Activated T-helper 2 cell treated with anti-CD3 and anti-CD28 coated beads, Interferon-gamma antibody, Interleukin-2, Interleukin-4, amounts not matched to agents 10 μg/mL and 5 μg/mL and 100 μg/mL, durations not matched to agents 14 hours and 24 hours and 36 hours (primary cell): ENCODE measurements at places on chromosomes 16 and 17.
A peak's percentile ranks its signal among the peaks of the same experiment; 100 is the strongest.

DNA sequence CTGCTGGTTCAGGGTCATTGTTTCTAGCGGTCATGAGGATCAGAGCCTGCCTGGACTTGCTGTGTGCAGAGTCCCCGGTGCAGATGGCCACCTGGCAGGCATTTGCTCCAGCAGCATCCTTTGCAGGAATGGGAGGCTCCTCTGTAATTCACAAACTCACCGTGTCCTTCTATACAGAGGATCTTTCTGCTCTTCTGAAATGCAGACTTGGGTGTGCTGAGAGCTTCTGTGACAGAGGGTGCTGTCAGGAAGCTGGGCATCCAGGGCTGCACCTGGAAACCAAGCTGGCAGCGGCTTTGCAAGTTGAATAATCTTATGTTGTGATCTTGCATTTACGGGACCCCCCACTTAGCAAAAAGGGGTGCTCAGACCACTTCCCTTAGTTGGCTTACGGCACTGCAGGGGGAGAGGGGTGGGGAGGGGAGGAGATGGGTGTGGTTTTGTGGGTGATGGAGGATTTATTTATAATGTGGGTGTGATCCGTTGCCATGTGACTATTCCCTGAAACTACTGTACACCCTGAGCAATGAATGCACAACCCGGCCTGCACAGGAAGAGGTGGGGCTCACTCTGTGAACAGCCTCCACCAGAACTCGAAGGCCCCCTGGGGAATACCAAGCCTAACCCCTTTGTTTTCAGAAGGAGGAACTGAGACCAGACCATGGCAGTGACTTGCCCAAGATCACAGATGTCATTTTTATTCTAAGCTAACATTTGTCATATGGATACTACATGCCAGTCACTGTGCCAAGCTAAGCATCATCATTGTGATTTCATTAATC, 178.3 kb downstream of the PRKCB start:
- peak overlapping the region; percentile 69 for H3K27ac ChIP-seq
- peak; percentile 47 for DNase-seq
- peaks cover 1% of the 10 kb centered on the region for H3K36me3 ChIP-seq
- no peak overlapping the region for H3K4me3 ChIP-seq

DNA sequence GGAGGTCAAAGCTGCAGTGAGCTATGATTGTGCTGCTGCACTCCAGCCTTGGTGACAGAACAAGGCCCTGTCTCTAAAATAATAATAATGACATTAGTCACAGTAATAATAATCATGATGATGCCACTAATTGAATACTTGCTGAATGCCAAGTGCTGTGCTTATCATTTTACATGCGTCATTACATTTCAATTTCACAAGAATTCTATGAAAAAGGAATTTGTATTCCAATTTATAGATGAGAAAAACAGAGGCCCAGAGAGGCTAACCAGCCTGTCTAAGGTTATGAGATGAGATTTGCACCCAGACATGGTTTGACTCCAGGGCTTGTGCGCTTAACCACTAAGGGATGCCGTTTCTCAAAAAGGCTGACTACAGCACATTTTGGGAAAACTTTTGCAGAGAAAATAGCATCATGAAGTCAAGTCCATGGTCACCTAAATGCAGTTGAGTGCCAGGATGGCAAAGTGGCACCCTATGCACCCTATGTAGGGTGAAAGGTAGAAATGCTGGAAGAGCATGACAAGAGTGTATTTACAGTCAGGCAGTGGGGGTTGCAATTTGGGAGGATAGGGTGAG, 144.3 kb upstream of the CACNG3 start:
- no peak overlapping the region for H3K4me3 ChIP-seq
- no peaks in the 10 kb centered on the region for H3K27me3 ChIP-seq
- H3K36me3 ChIP-seq = peaks cover 8% of the 10 kb centered on the region
- no peak overlapping the region for H3K27ac ChIP-seq
- H3K4me1 ChIP-seq = no peaks in the 10 kb centered on the region

- no peak for DNase-seq
- no peaks in the 10 kb centered on the region for H3K36me3 ChIP-seq
- H3K4me3 ChIP-seq = no peak overlapping the region
- H3K27me3 ChIP-seq = peaks cover 5% of the 10 kb centered on the region
These were observed 249.0 kb downstream of the BCAS3 start for GRCh38 chr17:60926466-60927183.

- no peak overlapping the region for H3K4me3 ChIP-seq
- no peak for DNase-seq
- H3K4me1 ChIP-seq = peaks cover 3% of the 10 kb centered on the region
- no peaks in the 10 kb centered on the region for H3K27me3 ChIP-seq
These were observed 97.5 kb downstream of the CHD9 start for GRCh38 chr16:53152329-53152728.

DNA sequence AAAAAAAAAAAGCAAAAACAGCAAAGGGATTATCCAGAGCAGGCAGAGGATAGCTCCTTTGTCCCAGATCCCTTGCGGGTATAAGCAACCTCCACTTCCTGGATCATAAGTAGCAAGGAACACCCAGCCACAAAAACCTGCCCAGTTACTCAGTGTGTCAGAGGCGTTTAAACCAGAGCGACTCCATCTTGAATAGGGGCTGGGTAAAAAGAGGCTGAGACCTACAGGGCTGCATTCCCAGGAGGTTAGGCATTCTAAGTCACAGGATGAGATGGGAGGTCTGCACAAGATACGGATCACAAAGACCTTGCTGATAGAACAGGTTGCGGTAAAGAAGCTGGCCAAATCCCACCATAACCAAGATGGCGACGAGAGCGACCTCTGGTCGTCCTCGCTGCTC, 33.4 kb upstream of the HELZ start:
- no peak for DNase-seq
- no peaks in the 10 kb centered on the region for H3K4me1 ChIP-seq
- H3K27me3 ChIP-seq = peaks cover 4% of the 10 kb centered on the region
- H3K36me3 ChIP-seq = no peaks in the 10 kb centered on the region
- H3K4me3 ChIP-seq = no peak overlapping the region

DNA sequence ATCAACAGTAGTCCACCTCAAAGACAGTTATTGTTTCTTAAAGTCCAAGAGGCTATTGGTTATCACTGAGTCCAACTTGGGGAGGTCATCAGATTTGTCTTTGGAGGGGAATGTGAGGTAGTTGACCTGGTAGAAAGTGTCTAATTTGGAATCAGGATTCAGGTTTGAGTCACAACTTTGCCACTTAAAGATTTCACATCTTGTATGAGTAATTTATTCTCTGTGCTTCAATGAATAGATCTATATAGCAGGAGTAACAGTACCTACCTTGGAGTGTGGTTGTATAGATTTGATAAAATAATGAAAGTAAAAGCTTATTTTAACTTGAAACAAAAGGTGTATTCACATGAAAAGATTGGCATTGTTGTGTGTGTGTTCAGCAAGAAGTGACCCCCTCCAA, 119.3 kb upstream of the TBX2 start:
- DNase-seq = no peak
- H3K27me3 ChIP-seq = no peaks in the 10 kb centered on the region
- H3K36me3 ChIP-seq = no peaks in the 10 kb centered on the region
- H3K4me1 ChIP-seq = peaks cover 27% of the 10 kb centered on the region
- no peak overlapping the region for H3K4me3 ChIP-seq
- no peak overlapping the region for H3K27ac ChIP-seq
